Heart right ventricle (tissue), 16 donors: ENCODE measurements at places on chromosomes 13 and 19. TPM values are rescaled to one million over a fixed set of nuclear protein-coding genes. Genes with fewer than 3 reads are reported as not detected.

The RPL28 gene
- 566 TPM for total RNA-seq

The LGALS14 gene
- not detected for total RNA-seq

The ENOX1 gene
- total RNA-seq: 8.5 TPM

The GARRE1 gene
- total RNA-seq: 28.9 TPM

The MYO1F gene
- total RNA-seq: 3.0 TPM

The IQCN gene
- 1.5 TPM for total RNA-seq

The KLHL1 gene
- not detected for total RNA-seq

The SLC6A16 gene
- 0.51 TPM for total RNA-seq

The ZNF534 gene
- total RNA-seq: 0.46 TPM

The TEKTIP1 gene
- total RNA-seq: 0.38 TPM

The PRODH2 gene
- not detected for total RNA-seq

The FOXO1 gene
- 18.2 TPM for total RNA-seq

The SMIM44 gene
- total RNA-seq: not detected

The PPP6R1 gene
- 41.4 TPM for total RNA-seq

- no peak for DNase-seq
Observed at GRCh38 chr13:79775830-79776229, 294.9 kb downstream of the NDFIP2 start.

DNA sequence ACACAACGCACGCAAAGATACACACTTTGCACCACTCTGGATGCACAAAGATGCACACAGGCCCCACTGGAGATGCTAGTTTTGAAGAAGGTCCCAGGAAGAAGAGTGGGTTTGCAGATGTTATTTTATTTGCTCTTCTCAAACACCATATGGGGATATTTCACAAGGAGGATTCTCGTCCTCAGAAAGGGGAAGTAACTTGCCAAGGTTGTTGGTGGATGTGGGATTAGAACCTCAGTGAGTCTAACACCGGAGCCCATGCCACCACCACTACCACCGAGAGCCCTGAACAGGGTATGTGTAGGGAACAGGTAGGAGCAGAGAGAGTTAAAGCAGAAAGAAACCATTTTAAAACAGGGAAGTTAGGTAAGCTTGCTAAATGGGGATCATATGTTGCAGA, 9.6 kb upstream of the CEACAM6 start:
- no peak for DNase-seq

GRCh38 chr13:21530656-21531055, 71.6 kb upstream of the ZDHHC20 start:
- DNase-seq: no peak

- peak; percentile 26 for DNase-seq
Observed at GRCh38 chr19:35436477-35437405, 11.3 kb upstream of the FFAR2 start.

DNA sequence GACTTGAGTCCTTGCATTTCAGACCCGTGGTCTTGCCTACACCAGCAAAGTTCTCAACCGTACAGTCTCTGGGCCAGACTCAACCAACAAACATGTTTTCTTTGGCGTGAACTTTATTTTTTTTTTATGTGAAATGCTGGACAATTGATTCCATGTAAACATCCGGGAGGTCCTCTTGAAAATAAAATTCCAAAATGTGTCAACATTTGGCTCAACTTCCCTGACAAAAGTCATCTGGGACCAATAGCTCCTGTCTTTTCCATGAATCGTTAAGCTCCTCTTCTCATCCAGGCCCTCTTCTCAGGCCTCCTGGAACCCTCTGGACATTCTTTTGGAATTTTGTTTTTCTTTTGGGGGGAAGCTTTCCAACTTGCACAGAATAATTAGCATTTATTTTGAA, 2.7 kb downstream of the ALDH16A1 start:
- DNase-seq: no peak

GRCh38 chr19:49423985-49424303, 703 bp upstream of the PTH2 start:
- DNase-seq: no peak

DNA sequence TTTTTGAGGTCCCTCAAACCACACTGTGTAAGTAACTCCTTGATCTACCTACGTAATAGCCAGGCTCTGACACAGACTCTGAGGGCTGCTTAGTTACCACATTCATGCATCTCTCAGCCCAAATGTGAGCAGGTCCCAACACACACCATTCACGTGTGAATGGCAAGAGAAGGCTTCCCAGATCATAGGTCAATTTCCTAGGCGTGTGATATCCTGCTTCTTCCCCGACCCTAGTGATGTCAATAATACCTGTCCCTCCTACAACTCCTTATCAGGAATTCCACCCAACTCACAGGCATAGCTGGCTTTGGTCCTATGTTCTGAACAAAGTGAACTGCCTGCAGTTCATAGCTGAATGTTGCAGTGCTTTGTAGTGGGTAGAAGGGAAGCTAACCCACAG, 334.5 kb downstream of the RFC3 start:
- no peak for DNase-seq

GRCh38 chr19:17205237-17206140, 9.7 kb upstream of the USE1 start:
- peak; percentile 37 for DNase-seq

GRCh38 chr13:77918391-77919245, at the start of gene EDNRB:
EDNRB (minus strand) TSS chr13:77918831; CDS start chr13:77918573, 258 bp downstream.
- DNase-seq: peak; percentile 56

GRCh38 chr19:17530586-17530985, 19.1 kb downstream of the PGLS start:
- DNase-seq: no peak

DNA sequence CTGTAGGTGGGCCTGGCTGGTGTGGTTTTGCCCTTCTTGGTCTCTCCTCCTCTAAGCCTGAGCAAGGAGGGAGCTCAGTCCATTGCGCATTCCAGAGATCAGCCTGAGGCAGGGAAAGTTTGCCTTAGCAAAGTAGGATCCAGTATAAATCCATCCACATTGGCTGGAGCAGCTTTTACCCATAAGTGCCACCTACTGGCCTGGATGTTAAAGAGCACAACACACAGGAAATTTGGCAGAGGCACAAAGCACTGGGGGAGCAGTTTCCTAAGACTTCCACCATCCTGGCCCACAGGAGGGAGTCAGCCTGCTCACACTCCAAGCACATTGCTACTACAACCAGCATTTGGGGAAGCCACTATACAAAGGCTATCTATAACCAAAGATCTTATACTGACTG, 1124.2 kb downstream of the SLITRK1 start:
- no peak for DNase-seq

- no peak for DNase-seq
Observed at GRCh38 chr13:39916330-39916729, 260.9 kb downstream of the COG6 start.

DNA sequence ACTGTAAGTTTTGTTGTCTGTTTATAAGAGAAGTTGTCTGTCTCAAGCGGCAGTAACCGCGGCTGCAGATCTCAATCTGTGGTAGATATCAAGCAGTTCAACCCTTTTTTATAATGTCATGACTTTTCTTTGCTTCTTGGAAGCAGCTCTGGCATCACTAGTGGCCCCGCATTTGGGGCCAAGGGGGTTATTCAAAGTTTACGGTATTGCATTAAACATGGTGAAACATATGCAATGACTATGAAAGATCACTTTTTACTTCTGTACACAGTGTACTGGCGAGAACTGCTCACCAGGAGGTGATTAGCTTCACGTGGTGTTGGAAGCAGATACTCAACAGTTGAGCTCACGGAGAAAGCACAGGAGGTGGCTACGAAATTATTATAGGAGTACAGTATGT, 4.6 kb upstream of the FFAR3 start:
- DNase-seq: no peak

DNA sequence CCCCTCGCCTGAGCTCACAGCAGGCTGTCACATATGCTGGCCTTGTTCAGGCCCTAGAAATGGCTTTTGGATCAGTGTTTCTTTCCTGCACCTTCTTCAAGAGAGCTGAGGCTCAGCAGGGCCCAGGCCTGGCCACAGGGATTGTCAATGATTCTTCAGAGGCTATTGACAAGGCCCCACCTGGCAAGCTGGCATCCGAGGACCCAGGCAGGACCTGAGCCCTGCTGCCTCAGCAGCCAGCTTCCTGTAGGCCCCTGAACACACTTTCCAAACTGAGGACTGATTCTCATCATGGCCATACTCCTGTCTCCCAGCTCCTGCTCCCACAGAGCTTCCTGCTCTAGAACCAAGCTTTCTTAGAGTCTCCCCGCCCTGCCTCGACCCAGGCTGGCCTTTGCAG, 136.8 kb downstream of the UQCRFS1 start:
- no peak for DNase-seq

- DNase-seq: no peak
Observed at GRCh38 chr13:86298725-86299124, 499.5 kb upstream of the SLITRK6 start.

- DNase-seq: no peak
Observed at GRCh38 chr13:59747529-59747928, 416.2 kb downstream of the DIAPH3 start.

DNA sequence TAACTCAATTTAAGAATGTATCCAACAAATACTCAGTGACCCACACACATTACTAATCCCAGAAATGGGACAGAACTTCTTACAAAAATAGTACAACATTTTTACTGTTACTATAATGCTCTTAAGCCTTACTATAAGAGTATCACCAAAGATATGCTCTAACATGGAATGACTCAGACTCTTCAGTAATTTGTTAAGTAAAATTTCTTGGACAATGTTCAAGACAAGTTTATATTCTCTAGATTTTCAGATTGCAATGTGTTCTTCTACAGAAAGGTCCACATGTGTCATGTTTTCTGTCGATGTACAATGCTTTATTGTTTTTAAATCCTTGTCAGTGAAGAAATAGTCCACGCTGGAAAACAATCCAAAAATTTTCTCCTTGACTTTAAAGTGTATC, 66.3 kb upstream of the RFXAP start:
- no peak for DNase-seq

- no peak for DNase-seq
Observed at GRCh38 chr19:54616821-54617560, 13.3 kb upstream of the LILRB1 start.

DNA sequence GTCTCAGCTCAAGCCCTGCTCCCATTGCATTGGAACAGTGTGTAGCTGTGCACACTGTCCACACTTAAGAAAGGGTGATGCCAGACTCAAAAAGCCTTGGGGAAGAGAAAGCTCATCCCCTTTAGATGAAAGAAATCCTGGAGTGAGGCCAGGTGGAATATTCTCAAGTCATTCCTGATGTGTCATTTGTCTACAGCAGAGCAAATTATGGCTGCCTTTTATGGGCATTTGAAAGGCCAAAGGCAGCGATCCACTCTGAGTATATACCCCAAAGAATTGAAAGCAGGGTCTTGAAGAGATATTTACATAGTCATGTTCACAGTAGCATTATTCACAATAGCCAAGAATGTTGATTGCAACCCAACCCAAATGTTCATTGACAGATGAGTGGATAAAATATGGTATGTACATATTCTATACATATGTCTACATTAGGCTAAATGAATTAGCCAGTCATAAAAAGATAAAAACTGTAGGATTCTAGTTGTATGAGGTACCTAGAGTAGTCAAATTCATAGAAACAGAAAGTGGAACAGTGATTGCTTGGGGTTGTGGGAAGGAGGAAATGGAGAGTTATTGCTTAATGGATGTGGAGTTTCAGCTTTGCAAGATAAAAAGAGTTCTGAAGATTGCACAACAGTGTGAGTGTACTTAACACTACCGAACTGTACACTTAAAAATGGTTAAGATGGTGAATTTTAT, 214.9 kb downstream of the KCNRG start:
- DNase-seq: no peak

DNA sequence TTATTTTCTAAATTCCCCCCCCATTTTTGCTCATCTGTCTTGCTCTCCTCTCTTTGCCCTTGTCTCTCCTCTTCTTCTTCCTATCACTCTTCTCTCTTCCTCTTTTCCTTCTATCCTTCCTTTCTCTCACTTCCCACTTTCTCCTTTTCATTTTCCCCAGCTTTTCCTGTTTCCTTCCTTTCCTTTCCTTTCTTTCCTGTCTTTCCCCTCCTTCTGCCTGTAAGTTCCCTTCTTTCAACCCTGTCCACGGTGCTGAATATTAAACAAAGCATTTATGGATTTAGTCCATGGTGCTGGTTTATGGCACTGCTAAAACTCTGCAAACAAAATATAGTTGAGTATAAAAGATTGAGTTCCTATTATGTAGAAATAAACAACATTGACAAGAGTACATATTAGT, 27.6 kb downstream of the SCEL start:
- no peak for DNase-seq

DNA sequence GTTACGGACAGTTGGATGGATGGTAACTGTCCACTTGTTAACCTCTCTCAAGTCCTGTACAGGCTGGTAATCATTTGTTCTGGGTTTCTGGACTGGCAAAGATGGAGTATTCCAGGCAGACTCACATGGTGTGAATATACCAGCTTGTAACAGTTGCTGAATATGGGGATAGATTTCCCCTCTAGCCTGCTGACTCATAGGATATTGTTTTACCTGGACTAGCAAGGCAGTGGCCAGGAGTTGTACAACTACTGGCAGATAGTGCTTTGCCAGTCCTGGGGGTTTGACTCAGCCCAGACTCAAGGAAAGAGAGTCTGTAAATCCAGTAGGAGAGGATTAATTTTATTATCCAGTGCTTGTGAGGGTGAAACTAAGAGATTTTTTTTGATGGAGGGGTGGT, 74.0 kb downstream of the ZNF100 start:
- no peak for DNase-seq

- no peak for DNase-seq
Observed at GRCh38 chr19:39684267-39684666, 20.0 kb upstream of the LGALS14 start.

- no peak for DNase-seq
Observed at GRCh38 chr13:66879988-66880387, 350.1 kb downstream of the PCDH9 start.

- no peak for DNase-seq
Observed at GRCh38 chr13:80884056-80884785, 543.3 kb upstream of the SPRY2 start.

DNA sequence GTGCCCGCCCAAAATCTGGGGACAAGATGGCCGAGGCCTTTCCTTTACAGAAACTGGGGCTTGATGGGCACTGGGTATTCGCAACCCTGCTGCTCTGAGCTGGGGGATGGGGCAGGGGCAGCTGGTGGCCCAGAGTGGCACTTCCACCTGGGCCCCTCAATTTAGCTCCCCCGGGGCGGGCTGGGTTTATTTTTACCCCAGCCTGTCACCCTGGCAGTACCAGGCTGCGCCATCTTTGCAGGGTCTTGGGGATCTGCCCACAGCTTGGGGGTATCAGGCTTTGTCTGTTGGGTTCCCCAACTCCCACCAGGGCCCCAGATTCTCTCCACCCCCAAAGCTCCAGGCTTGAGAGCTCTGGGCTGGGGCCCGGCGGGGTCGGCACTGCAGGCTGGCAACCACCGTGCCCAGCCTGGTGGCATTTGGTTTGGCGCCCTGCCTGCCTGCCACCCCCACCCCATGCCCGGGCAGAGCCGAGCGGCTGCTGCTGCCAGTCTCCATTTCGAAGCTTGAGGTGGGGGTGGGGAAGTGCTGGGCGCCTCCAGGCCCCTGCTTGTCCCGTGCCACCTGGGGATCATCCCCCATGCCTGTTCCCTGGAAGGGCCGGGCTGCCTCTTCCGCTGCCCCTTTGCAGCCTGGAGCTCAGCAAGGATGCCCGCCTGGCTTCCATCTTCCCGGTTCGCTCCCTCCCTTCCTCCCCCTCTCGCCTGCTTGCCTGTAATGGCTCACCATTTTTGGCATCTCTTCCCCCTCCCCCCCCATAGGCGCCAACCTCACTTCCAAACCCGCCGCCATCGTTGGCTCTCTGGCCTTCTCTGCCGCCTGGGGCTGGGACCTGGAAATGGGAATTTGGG, 11.4 kb downstream of the NFIX start:
- no peak for DNase-seq
